ENCODE measurements at places on chromosomes 3 and 15. TPM values are rescaled to one million over a fixed set of nuclear protein-coding genes. Genes with fewer than 3 reads are reported as not detected.

The CCDC39 gene
- 9.5 TPM for polyA plus RNA-seq

The SPTSSB gene
- polyA plus RNA-seq: 3.0 TPM

The ATP13A5 gene
- 0.18 TPM for polyA plus RNA-seq

The KBTBD12 gene
- 1.9 TPM for polyA plus RNA-seq

The CCDC13 gene
- polyA plus RNA-seq: 2.4 TPM

The SCAANT1 gene
- 0.61 TPM for polyA plus RNA-seq

The FBXO40 gene
- polyA plus RNA-seq: 0.03 TPM

The RAB43 gene
- 5.1 TPM for polyA plus RNA-seq

The FETUB gene
- polyA plus RNA-seq: 0.65 TPM

Data from renal pelvis (tissue), 12 donors.